ENCODE measurements at places on chromosomes 4 and X.

DNA sequence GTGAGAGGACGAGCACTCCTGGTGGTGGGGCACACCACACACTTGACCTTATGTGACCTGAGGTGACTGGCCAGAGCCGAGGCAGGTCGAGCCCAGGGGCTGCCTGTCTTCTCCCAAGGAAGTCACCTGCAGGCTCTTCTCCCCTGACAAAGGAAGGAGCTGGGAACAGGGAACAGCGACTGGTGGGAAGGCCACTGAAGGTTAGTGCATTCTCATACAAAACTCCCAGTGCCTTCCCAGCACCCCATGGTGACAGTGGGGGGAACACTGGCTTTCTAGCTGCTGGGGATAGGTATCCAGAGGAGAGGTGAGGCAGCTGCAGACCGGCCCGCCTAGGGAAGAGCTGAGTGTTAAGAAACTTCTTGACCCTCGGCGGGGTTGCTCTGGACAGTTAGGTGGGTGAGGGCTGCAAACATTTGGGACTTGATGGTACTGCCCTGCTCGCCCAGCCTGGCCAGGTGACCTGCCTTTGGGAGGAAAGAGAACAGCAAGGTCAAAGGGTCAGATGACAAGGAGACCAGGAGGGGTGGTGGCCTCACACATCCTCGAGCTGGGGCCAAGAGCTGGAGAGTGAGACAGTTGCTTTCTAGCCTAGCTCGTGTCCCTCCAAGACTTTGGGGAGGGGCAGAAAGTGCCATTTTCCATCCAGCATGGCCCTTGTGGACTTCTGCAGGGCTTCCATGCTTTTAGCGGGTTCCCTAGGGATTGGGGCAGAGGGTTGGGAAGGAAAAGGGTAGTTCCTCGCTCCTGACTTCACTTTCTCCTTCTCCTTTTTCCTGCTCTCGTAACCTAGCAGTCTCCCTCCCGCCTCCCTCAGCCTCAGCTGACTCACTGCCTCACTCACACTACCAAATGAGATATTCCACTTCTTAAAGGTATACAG is 2.7 kb downstream of the NALF2 start:
- DNase-seq, result no peak

- DNase-seq, result no peak
These were observed 2.2 kb upstream of the FGF5 start for GRCh38 chr4:80264352-80264647.

DNA sequence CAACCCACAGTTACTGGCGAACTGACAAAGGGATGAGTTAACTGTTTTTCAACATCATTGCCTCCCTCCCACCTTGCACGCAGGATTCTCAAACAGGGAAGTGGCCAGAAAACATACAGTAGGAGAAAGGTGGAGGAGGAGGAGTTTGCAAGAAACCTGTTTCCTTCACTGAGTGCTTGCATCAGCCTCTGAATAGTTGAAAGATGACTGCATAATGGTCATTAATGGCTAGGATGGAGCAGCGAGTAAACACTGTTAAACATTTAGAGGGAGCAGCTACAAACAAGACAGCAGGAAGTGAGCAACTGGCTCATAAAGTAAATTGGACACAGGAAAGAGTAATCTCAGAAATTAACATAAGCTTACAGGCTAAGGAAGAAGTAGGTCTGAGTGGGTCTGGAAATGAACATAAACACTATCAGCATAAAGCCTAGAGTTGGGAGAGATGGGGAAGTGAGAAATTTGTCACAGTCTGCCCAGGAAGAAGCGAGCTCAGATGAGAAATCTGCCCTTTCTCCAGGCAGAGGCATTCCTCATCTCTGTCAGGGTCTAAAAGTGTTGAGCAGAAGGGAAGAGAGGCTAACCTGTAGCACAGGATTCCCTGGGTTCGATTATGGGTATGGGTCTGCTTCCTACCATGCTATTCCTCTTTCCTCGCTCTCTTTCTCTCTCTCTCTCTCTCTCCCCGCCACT is 38.6 kb downstream of the TRPC5OS start:
- DNase-seq, result no peak

DNA sequence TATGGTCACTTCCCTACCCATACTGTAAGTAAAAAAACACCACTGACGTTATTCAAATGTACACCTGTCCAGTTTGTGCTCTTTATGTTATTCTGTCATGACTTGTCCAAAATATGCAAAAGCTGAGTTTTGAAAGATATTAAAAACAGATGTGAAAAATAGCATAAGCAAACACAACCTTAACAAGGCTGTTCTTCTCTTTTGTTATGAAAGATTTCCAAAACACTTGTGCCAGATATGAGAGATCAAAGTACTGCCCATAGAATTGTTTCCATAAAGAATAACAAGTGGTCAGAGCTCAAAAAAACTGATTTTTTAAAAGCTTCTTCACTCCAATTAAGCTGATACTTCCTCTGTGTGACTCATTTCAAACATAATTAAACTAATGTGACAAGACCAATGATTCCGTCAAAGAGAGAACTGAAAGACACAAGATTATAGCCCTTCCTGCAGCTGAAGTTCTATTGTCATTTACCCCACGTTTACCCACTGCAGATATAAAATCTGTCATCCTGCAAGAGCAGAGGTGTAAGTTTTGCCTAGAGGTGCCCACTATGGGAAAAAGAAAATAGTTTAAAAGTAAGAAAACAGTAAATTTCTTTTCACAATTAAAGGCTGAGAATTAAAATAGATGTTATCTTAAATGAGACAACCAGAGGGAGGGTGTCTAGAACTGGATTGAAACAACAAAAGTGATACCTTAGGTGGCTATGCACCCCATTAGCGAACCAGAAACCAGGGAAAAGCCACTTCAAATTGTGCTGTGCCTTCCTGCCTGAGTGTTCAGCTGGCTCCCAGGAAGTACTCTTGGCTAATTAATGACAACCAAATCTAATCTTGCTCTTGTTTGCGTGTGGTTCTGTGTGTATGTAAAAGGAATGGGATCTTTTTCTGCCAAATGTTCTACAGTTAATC is 30.1 kb downstream of the RASSF6 start:
- peak; percentile 26 for DNase-seq

- peak; percentile 53 for DNase-seq
These were observed 1.5 kb upstream of the PAPSS1 start for GRCh38 chr4:107721436-107722100.

DNA sequence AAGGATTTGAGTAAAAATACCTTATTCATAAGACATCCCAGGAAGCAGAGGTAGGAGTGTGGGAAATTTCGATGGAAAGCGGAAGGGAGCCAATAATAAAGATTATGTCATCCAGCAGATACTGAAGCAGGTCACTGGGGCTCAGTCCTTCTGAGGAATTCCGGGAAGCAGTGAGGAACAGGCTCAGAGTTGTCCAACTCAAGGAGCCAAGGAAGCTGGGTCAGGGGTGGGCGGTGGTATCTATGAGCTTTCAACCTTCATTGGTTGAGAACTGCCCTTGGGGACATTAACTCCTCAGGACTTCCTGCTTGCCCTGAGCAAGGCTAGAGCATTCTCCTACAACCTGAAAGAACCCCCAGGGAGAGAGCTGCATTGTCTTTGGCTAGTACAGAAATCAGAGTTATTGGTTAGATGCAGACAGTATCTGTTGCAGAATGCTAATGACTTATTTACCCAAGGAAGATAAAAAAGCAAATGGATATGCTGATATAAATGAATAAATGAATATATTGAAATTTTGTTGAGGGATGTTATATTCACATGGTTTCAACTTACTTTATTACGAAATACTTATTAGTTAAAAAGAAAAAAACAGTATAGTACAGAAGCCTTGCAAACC is 68.2 kb downstream of the DMP1 start:
- DNase-seq, result no peak

Measured in germinal center (tissue), 1 donor.